HS-27A (cell line): ENCODE measurements at places on chromosomes 7 and 10.

DNA sequence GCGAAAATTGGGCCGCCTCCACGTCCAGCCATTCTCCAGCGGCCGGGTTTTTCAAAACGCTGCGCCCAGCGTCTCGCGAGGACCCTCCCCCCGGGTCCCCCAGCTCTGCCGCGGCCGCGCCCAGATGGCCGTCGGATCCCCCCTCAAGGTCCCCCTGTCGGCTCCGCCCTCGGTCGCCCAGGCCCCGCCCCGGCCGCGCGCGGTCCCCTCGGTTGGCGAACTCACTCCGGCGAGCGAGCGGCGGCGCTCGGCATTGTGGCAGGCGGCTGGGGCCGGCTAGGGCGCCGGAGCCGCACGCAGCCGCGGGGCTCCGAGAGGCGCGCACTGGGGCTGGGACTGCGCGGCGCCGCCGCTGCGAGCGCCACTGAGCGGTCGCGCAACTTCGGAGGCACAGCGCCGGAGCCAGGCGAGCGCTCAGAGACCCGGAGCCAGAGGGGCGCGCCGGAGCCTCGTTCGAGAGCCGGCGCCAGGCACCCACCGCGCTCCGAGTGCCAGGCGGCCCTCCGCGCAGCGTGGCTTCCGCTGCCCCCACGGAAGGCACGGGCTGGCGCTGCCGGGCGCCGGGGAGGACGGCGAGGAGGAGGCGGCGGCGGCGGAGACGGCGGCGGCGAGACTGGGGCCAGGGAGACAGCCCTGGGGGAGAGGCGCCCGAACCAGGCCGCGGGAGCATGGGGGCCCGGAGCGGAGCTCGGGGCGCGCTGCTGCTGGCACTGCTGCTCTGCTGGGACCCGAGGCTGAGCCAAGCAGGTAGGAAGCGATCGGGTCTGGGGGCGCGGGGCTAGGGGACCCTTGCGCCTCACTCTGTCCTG is at the start of gene UNC5B:
UNC5B (plus strand) TSS at position 253 of the 809 bp plus-strand sequence; CDS start at position 669, 416 bp downstream.
- DNase-seq = no peak

DNA sequence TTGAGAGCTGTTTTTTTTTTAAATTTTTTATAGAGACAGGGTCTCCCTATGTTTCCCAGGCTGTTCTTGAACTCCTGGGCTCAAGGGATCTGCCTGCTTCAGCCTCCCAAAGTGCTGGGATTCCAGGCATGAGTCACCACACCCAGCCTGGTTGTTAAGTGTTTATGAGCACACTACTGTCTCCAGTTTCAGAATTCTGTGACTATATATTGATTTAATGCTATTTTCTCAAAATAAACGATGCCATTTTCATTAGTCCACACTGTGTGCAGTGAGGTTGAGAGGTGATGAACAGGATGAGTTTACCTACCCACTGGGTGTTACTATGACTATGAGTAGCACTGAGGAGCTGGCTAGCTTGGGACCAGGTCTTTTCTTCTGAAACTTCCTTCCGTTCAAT is 110.9 kb upstream of the FAM180A start:
- no peak for DNase-seq

DNA sequence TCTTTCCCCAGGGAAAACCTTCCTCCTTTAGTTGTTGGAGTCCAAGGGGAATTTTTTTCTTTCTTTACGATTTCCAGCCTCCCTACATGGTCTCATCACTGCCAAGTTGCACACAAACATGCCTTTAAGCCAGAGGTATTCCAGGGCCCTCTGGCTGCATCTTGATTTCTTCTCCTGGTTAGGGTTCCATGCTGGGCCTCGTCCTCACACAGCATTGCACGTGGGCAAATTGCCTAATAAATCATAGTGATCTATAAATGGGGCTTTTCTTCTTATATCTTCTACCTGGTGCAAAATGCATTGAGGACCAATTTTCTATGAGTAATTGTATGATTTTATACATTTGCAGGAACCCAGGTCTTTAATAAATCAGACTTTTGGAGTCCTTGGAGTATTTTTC is 284.2 kb downstream of the C7orf25 start:
- DNase-seq = no peak

DNA sequence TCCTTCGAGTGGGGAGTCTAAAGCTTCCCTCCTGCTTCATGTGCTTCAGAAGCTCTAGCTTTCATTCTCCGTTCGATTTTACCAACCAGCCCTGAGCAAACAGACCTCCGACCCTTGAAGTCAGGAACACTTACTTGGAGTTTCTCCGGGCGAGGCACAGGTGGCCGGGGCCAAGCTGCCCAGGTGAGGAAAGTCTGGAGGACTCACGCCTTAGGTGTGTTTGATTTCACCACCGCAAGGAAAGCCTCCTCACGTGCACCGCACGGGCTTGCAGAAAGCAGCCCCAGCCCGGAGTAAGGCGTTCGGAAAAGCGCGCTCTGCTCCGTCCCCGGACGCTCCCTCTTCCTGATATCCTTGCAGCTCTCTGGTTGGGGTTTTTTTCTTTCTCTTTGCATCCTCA is 30.1 kb upstream of the CNPY1 start:
- no peak for DNase-seq
